ENCODE measurements at places on chromosomes 16 and 17.

GRCh38 chr17:48148854-48149786 is 41.6 kb downstream of the SNX11 start:
- DNase-seq = no peak

- no peak for DNase-seq
Measured at GRCh38 chr17:55699181-55699860, 23.3 kb downstream of the TMEM100 start.

GRCh38 chr17:1067282-1067956 is 70.5 kb downstream of the TIMM22 start:
- no peak for DNase-seq

DNA sequence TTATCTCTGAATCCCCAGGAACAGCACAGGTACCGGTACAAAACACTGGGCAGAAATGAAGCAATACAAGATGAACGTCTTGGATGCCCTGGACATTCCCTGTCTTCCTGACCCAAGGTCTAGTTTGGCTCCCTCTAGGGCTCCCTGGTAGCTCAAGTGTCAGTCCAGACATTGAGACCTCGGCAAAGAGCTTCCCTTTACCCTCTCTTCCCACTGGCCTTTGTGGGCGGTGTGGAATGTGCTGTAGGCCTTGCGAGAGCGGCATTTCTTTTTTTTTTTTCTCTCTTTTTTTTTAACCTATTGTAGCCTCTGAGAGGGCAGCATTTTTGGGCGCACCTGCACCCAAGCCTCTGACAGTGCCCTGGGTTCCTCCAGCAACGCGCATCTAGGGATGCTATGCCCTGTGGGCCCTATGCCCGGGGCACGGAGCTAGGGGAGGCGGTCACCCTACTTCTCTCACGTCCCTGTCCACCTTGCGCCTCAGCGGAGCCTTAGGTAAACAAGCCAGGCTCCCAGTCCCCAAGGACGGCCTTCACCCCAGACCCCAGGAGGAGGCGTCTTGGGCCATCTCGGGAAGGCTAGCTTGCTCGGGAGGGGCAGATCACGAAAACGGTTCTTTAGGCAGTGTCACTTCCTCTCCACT is 1.2 kb upstream of the NFATC3 start:
- no peak for DNase-seq

- DNase-seq = no peak
Measured at GRCh38 chr16:20875355-20875650, 24.9 kb downstream of the DCUN1D3 start.

DNA sequence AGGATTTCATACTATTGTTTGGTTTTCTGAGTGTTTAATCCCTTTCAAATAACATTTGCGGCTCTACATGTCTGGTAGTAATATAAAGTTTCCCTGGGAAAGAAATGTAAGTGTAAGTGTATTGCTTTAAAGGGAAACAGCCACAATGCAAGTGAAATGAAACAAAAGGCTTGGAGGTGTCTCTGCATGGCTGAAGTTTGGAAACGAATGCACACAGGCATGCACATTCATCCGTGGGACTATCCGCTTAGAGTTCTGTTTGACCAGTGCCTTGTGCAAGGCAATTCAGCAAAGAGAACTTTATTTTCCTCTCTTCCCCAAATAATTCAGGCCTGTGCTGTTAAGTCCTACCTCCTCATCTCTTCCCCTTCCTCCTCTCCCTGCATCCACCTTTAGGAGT is 56.1 kb upstream of the MRTFB start:
- no peak for DNase-seq

- no peak for DNase-seq
Measured at GRCh38 chr16:4370570-4371356, 885 bp upstream of the VASN start.

DNA sequence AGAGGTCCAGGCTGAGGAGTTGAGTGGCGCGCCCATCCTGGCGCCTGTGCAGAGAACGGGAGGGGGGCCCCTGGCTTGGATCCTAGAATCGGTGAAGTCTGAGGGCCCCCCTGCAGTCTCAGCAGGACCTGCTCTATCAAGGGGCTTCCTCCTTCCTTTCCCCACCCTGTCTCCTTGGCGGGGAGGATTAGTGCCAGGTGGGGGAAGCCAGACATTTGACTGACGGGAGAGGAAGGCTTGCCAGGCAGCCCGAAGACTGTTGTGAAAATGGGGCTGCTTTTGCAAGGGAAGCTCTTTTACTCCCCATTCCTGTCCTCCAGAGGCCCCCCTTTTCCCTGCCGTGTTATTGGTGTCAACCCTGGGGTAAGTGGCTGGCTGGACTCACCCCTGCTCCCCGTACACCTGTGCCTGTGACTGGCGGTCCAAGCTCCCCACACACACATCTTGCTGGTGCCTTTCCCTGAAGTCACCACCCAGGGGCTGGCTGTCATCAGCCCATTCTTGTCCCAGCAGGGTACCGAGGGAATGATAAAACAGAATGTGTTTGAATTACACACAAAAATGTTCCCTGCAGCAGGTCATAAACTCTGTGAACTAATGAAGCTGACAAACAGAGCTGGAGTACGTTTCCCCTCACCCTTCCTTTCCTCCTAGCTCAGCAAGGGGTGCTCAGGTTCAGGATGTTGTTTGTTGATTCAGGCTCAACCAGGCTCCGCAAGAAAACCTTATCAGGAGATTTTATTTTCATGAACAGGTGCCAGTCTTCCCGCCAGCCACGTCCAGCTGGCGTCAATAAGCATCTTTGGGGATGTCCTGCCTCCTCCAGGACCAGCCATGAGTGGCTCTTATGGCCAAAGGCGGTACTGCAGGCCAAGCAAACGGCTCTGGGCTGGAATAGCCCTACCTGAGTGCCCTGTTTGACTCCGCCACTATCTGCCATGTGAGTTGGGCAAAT is 4.4 kb upstream of the ARMC7 start:
- no peak for DNase-seq

- no peak for DNase-seq
Measured at GRCh38 chr17:35817196-35817595, 7.9 kb downstream of the TAF15 start.

- no peak for DNase-seq
Measured at GRCh38 chr17:76106703-76107102, 3.1 kb upstream of the EXOC7 start.

DNA sequence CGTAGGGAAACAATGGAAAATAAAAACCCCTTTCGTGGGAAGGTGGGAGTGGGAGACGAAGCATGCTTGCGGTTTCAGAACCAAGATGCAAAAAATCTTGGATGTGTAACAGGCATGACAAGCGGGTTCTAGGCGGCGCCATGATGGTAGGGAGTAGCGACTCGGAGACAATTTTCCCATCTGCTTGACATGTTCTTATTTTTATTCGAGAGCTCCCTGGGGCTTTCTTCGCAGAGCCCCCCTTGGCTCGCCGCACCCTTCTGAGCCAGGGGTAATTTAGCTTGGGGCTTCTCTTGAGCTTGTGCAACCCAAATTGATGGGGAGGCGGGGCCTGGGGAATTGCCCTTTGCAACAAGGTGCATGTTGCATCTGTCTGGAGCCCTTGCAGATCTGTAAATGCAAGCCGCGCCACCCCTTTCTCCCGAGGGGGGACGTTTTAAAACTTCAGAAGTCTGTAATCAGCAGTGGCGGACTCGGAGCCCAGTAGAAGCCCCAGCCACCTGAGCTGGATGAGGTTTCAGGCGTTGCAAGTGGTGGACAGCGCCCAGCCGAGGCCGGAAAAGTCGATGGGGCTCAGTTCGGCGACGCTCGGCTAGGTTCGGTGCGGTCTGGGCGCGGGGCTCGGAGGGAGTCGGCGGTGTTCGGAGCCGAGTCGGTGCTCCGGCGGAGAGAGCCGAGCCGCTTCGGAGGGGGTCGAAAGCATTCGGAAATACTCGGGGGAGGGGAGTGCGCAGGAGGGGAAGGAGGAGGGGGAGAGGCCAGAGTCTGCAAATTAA is 2.9 kb downstream of the GNAO1 start:
- DNase-seq = peak; percentile 56

DNA sequence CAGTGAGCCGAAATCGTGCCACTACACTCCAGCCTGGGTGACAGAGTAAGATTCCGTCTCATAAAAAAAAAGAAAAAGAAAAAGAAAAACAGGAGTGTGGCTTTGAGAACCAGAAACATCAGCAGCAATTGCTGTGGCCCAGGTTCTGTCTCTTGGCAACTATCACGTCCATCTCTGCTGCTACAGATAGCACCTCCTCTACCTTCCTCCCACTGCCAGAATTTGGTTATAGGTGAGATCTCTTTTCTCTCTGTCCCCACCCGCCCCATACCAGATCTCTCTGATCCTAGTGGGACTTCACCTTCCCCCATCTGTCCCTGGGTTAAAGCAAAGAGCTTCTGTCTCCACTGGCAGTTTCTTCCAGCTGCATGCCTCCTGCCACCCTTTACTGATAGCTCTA is 3.1 kb downstream of the TLCD2 start:
- DNase-seq = no peak

GRCh38 chr16:72722552-72722951 is 325.4 kb downstream of the ZFHX3 start:
- DNase-seq = no peak

DNA sequence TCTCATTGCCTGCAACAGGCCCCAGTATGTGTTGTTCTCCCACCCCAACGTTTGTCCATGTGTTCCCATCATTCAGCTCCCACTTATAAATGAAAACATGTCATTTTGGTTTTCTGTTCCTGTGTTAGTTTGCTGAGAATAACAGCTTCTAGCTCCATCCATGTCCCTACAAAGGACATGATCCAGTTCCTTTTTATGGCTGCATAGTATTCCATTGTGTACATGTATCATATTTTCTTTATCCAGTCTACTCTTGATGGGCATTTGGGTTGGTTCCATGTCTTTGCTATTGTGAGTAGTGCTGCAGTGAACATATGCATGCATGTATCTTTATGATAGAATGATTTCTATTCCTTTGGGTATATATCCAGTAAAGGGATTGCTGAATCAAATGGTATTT is 10.8 kb upstream of the KRTAP9-2 start:
- DNase-seq = no peak

Data from stimulated activated CD8-positive, alpha-beta memory T cell treated with anti-CD3 and anti-CD28 coated beads, Interleukin-15, amount 100 ng/mL, for 48 hours (primary cell).